ENCODE measurements at places on chromosomes 2 and 18.

- no peak for DNase-seq
These were observed 2.2 kb downstream of the HMSD start for GRCh38 chr18:63951302-63951705.

GRCh38 chr2:152571048-152571766 lies 146.1 kb downstream of the PRPF40A start:
- no peak for DNase-seq

- no peak for DNase-seq
These were observed 22.7 kb downstream of the RAB31 start for GRCh38 chr18:9730786-9731185.

DNA sequence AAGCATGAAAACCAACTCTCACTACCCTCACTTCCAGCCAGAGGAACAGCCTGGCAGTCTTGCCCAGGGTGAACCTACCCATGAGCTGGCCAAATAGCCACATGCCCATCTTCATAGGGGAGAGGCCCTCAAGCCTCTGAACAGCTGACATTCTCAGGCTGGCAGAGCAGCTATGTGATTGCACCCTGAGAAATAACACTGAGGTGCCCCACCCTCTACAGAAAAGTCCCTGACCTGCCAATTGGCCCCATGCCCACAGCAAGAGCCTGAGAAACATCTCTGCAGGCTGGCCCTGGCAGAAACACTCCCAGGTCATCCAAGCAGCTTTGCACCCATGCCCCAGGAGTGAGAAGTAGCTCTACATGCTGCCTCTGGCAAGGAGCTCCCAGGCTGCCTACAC lies 127.4 kb upstream of the OTX1 start:
- DNase-seq = no peak

DNA sequence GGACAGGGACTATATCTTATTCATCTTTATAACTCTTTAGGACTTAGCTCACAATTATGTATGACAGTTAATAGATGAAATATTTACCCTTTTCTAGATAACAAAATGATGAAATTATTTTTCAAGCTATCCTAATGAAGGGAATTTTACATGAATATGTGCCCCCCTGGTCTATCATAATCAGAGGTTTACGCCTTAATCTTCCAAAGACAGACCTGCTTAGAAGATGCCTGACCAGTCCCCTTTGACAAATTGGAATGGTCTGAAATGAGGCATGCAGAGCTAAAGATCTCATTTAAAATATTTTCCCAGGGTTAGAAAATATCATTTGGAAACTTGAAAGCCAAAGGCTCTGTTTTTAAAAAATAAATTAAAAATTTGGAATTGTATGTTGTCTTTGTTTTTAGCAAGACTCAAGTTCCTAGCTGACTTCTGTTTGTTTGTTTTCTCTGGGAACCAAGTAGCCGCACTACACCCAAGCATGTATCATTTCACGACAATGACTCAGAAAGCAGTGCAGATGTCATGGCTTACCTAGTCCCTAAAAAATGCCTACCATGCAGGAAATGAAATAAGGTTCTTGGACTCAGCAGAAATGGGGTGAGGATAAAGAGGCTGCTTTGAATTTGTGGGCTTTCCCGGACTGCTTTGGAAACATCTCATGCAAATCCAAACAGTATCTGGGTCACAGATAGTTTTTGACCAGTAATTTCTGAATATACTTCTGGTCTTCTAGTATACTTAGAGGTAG lies 162.1 kb downstream of the ZEB2 start:
- no peak for DNase-seq
